ENCODE measurements at places on chromosomes 5 and 9.
A peak's percentile ranks its signal among the peaks of the same experiment; 100 is the strongest.

- no peak for DNase-seq
These were observed 453.9 kb downstream of the TUSC1 start for GRCh38 chr9:25224309-25224708.

GRCh38 chr5:65682148-65682547, 39.8 kb downstream of the SGTB start:
- DNase-seq = no peak

DNA sequence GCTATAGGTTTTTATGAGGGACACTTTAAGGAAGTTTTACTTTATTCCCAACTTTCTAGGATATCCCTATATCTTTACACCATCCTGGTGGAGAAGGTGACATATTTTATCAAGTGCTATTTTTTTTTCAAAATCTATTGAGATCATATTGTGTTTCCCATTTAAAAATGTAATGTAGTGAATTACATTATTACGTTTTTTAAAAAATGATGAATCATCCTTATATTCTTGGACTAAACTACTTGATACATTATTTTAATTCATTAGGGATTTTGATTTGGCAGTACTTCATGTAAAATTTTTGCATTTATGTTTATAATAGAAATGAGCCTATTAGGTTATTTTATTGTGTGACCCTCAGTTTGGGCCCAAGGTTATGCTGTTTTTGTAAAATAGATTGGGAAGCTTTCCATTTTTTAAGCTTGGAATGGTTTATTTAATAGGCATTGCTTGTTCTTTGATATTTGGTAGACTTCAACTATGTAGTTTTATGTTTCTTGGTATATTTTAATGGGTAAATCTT, 4.1 kb downstream of the TMEM38B start:
- no peak for DNase-seq

DNA sequence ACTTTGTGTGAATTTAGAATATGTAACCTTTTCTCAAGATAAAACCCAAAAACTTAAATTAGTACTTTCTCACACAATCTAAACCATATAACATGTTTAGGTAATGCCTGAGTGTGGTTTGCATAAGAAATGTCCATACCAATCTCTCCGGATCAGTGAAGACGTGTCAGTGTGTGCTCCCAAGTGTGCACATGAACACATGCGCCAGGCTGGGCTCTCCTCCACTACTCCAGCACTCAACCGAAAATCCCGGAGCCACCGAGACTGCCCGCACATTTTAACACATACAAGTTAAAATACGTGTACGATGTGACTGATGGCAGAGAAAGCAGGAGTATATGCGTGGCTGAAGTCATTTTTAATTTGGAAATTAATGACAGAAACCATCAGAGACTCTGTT, 658.4 kb downstream of the EFNA5 start:
- DNase-seq = no peak

- DNase-seq = no peak
These were observed 465.5 kb downstream of the DNAH5 start for GRCh38 chr5:13478831-13479465.

GRCh38 chr9:93569621-93570174, 6.7 kb upstream of the PHF2 start:
- DNase-seq = no peak

DNA sequence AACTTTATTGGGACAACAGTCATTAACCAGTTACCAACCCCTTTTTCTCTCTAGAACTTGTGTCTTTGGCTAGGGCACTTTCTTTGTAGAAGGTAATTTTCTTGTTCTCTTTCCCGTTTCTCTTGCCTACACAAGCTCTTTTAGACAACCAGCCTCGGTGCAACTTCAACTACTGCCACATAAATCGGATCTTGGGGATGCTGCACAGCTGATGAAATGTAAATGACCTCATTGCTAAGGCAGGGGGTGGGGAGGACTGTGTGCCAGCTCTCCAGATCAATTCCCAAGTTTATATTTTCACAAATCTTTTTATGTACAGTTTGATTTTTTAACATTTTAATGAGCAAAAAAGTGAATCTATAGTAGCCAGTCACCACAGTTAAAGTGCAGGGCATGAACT, 157.6 kb downstream of the DENND1A start:
- DNase-seq = no peak

- DNase-seq = no peak
These were observed 77.5 kb upstream of the SPATA31D4 start for GRCh38 chr9:81850724-81851123.

GRCh38 chr5:86526811-86527348, 90.9 kb upstream of the COX7C start:
- DNase-seq = no peak

- DNase-seq = no peak
These were observed 119.1 kb downstream of the MAPKAP1 start for GRCh38 chr9:125587819-125588460.

GRCh38 chr5:96870094-96871026, 5.9 kb upstream of the ERAP2 start:
- DNase-seq = no peak

GRCh38 chr5:2038321-2039179, 155.8 kb upstream of the IRX4 start:
- DNase-seq = no peak

DNA sequence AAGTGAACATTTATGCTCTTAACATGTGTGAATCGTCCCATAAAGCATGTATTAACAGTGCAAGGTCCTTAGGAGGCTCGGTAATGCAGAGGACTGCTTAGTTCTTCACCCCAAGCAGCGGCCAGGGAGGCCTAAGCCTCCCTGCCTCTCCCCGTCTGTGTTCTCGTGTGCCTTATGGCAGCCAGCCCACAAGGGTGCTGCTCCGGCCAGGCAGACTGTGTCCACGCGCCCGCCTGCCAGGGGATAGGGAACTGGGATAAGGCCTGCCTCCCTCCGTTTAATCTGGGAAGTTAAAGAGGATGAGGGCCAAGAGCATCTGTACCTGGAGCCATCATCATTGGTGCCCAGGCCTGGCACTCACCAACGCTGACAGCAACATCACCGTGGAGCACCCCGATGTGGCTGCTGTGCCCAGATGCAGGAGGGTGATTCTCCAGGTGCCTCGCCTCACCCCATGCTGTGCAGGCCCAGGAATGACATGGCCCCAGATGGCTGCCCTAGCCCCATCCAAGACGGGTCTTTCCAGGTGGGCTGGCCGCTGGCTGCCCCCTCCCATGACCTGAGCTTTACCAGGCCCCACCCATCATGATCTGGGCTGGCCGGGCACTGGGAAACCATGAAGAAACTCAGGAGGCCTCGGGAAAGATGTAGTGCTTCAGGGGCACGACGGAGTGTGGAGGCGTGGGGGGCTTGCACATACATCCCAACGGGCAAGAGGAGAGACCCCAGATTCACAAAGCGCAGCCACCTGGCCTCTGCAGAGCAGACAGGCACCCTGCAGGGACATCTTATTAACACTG, 35.6 kb upstream of the SUSD3 start:
- no peak for DNase-seq

GRCh38 chr9:23537192-23538066, 288.6 kb downstream of the ELAVL2 start:
- DNase-seq = no peak

GRCh38 chr9:18474783-18475182, 830 bp downstream of the ADAMTSL1 start:
- DNase-seq = no peak

DNA sequence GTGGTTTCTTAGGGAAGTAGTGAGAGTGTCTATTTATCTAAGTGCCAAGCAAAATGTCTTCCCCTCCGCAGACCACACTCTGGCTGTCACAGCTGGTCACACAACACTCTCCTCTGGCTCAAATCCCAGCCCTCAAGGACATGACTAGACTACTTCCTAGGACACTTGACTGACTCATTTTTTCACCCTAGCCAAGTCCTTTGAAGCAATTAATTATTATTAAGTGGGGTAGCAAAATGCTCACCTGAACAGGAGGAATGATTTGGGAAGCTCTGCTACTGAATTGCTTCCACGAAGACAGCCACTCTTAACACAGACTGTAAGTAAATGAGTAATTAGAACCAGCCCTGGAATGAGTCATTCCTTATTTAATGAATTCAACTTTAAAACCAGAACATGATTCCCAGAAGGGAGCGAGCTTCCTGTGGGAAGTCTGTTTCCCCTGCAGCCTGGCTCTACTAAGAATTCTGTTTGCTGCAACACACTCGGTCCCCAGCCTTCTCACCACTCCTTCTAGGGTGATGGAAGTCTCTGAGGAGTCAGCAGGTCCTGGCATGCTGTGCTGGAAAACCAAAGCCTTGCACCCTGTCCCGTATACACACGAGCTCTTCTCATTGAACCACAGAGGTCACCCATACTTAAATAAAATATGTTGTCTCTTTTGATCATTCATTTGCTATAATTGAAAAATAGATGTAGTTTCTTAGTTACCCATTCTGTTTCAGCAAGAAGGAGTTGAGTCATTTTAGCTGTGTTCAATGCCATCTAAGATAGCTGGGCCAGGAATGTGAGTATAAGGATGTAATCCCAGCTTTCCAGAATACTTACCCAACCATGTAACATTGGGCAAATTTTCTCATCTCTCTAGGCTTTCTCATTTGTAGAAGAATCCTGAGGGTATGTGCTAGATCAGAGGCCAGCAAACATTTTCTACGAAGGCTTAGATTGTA, 218.6 kb upstream of the RASEF start:
- no peak for DNase-seq

DNA sequence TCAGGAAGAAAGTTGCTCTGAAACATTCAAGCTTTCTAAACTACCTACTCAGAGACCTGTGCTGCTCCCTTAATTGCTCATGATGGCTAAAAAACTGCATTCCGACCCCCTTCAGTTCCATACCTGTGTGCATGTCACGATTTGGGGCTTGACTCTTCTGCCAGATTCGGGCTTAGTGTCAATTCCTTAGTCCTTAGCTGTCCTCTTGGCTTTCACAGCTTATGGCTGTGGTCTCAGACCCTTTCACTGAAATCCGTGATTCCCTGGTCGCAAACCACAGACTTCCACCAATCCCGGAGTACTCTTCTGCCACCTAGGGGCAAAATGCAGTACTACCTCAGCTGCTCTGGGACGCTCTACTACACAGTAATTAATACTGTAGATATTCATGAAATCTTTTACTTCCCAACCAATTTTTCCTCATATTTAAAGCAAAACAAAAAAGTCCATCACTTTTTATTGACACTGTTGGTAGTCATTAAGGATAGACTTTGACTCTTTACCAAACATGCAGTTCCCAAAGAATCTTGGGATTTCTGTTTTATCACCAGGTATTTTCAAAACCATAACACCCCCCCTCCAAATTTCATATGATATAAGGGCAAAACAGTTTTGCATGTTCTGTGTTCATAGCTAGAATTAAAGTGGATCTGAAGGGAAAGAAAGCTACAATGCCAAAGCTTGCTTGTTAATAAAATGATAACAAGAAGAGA, 617.4 kb downstream of the SLCO4C1 start:
- peak; percentile 51 for DNase-seq

All from ureter (tissue), 1 donor.